Fibroblast of skin of right quadriceps (primary cell): ENCODE measurements at places on chromosomes 1 and 21.

DNA sequence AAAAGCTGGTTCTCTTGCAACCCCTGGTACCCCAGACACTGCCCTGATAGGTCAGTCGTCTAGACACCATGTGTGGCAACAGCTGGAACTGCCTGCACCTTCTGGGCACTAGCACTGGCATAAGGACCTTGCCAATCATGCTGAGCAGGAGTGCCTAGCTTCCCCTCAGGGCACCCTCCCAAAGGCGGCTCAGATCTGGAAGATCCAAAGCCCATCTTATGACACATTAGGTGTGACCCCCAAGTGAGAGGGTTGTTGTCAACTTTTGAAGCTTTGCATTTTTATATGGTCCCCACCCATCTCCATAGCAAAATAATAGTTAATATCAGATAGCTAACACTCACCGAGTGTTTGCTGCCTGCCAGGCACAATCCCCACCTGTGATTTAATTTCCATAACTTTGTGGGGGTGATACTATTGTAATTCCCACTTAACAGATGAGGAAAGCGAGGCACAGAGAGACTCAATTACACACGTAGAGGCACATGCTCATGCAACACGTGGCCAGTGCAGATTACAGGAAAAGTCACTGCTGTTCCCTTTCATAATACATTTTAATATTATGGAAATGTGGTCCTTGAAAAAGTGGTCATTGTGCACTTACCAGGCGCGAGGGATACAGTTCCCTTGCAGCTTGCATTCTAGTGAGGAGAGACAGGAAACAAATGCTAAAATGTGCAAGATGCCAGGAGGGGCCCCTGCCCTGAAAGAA, 25.8 kb downstream of the EXOC8 start:
- DNase-seq, result no peak

DNA sequence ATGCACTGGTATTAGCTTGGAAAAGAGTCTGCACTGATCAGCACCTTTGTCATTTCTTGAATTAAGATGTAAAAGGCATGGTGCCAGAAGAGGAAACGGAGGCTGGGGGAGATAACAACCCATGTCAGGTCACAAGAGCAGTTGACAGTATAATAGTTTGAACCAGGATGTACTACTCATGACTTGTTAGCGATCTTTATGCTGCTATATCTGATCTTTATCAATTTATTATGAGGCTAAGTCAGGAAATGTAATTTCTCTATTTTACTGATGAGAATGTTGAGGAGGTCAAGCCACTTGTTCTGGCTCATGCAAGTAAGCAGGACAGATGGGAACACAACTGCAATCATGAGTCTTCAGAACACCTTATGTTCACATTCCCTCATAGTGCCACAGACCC, 41.4 kb downstream of the RGS5 start:
- DNase-seq, result no peak

GRCh38 chr1:20936621-20937020, 149.5 kb upstream of the HP1BP3 start:
- no peak for DNase-seq

DNA sequence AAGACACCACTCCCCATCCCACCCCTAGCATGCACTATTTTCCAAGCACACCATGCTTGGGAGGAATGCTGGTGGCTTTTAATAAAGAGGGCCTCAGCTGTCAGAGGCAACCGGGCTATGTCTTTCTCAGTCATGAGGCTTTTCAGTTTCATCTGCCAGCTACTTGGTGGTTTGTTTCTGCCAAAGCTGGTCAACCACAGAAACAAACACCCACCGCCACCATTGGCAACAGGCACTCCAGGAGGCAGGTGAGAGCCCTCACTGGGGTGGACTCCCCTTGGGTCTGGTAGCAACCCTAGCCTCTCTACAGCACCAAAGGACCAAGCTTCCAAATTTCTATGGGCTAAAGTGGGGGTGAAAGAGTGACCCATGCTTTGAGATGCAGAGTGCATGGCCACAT, 54.3 kb upstream of the CD1D start:
- no peak for DNase-seq

GRCh38 chr1:247408100-247408499, 7.9 kb upstream of the NLRP3 start:
- no peak for DNase-seq

DNA sequence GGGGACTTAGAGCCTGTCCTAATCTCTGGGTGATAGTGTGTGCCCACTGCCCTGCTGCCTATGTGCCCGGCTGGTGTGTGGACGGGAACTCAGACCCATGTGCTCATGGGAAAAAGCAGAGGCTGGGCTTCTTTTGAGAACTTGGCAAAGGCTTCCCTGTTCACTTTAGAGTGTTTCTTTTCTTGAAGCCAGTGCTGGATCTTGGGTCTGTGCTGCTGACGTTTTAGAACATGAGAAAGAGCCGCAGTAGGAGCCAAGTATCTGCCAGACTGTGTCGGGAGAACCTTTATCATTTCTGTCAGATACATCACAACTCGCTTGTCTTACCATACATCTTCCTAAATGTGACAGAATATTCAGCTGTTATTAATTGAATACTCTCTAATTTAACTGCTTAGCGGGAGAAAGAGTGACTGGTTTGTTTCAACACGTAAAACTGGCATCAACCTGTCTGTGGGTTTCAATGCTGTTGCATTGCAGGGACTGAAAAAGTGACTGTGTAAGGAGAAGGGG, 195.2 kb downstream of the PBX1 start:
- peak; percentile 27 for DNase-seq

- peak; percentile 14 for DNase-seq
Observed at GRCh38 chr1:25727635-25728286, 72.2 kb upstream of the SELENON start.

DNA sequence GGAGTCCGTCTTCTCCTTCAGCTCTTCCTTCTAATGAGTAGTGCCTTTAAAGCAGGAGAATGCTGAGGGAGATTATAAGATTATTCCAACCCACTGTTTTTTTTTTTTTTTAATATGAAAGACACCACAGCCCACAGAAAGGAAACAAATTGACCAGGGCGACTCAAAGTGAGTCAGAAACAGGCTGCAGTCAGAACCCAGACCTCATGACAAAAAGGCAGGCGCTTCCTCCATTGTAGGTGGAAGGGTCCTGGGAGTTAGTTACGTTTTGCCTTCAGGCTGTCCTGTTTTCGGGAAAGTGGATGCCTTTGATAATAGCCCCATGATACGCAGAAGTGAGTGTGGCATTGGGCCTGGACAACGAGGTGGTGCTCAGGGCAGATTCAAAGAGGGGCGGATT, 21.0 kb downstream of the PLXNA2 start:
- peak; percentile 41 for DNase-seq

DNA sequence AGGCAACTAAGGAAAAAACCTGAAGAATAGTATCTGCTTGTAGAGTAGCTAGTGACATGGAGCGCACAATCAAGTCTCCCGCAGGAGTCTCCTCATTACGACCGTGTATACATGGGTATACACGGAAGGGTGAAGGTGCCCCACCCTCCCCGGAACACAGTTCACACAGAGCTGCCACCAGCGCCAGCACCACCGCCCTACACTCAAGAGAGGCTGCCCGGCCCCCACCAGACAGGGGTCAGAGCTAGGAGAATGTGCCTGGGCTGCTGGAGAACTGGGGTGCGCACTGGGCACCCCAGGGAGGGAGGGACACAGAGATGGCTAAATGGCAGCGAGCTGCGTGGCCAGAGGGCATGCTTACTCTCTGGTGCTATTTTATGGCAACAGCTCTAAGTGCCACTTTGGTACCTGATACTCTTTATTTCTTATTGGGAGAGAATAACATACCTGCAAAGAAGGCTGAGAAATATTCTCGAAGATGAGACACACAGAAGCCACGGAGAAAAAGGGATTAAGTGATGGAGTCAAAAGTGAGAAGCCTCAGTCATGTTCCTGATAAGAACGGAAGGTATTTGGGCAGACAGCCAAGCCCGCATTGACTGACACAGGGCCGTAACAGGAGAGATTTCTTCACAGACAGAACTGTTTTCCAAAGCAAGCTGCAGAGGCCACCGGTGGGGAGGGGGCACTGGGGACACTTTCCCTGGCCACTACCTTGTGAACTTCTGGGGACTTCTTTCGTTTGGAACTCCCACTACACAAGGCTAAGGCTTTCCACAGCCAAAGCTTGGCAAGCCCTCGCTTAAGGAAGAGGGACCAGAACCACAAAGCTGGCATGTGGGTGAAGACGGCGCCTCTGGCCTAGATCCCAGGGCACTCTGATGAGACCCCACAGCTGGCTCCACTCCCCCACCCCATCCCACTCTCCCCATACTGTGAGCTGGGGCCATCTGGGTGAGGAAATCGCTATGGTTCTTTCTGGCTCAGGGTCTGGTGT, 108.0 kb downstream of the PGBD5 start:
- DNase-seq, result no peak

GRCh38 chr1:204923201-204923600, 52.5 kb downstream of the NFASC start:
- DNase-seq, result no peak

- no peak for DNase-seq
Observed at GRCh38 chr1:199204231-199204630, 565.4 kb downstream of the PTPRC start.

DNA sequence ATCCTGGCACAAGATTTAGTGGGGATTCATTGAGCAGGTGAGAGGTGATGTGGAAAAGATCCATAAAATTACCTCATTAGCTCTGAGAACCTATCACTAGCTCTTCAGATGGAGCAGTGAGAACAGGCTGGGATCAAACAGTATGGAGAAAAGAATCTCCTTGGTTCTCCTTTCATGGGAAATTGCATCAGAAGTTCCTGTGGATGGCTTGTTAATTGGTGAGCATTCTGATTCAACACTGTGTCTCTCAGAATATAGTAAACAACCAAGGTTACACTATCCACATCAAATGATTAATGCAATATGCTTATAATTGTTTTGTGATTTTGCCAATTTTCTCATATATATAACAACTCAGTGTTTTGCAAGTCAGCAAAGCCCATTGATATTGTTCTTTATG, 8.3 kb upstream of the CD55 start:
- peak; percentile 55 for DNase-seq

- DNase-seq, result no peak
Observed at GRCh38 chr21:38268864-38269575, 12.2 kb downstream of the KCNJ15 start.

DNA sequence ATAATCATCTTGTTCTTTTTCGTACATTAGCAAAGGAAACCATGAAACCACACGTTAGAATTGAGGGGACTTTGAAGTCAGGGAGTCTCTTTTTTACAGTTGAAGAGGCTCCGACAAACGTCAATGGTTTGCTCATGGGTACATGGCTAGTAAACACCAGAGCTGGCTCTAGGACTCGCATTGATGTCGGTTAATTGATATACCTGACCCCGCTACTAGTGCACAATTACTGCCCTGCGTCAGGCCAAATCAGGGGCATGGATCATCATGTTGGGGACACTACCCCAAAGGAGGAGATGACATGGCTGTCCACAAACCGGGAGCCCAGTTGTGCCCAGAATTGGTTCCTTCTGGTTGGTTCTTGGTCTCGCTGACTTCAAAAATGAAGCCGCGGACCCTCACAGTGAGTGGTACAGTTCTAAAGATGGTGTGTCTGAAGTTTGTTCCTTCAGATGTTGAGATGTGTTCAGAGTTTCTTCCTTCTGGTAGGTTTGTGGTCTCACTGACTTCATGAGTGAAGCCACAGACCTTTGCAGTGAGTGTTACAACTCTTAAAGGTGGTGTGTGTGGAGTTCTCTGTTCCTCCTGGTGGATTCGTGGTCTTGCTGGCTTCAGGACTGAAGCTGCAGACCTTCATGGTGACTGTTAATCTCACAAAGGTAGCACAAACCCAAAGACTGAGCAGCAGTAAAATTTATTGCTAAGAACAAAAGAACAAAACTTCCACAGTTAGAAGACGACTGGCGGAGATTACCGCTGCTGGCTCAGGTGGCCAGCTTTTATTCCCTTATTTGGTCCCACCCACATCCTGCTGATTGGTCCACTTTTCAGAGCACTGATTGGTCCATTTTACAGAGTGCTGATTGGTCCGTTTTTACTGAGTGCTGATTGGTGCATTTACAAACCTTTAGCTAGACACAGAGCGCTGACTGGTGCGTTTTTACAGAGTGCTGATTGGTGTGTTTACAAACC, 126.9 kb upstream of the ERRFI1 start:
- DNase-seq, result no peak

DNA sequence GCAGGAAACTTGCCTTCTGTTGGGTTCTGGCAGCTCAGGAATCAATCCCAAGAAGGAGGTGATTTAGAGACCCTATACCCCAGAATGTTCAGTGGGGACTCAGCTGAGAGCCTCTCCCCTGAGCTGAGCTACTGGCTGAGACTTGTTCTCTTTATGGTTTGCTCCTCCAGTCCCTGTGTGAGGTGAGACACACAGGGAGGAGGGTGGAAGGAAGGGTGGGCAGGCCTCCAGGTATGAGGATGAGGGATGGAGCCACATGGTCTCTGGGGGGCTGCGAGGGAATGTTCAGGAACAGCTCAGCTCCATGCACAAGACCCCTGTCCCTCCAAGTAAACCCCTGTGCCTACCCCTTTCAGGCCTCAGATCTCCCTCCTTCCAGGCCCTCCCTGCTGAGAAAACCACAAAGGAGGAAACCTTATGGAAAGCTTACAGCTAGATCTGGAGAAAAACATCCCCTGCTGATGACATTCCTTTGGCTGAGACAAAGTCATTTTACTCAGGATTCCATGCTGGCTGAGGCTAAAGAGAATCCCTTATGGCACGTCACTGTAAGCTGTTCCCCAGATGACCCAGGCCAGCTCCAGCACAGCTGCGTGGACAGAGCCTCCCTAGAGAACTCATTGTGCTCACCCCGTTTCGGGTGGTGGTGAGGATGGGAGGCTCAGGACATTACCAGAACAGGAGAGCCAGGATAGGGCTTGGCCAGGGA, 91.5 kb upstream of the IPO9 start:
- DNase-seq, result peak; percentile 92

DNA sequence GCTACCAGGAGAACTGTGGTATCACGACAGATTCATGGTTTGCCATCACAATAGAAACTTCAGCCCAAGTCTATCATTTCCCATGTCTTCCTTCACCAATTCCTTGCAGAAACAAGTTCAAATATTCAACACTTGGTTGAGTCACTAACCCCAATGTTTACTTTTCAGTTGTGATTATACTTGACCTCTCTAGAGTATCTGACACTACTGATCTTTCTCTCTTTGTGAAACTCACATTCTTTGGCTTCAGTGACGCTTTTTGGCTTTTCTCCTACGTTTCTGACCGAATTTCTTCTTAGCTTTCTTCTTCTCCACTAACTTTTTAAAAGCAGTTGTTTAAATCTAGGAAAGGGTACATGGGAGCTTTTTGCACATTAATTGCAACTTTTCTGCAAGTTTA, 48.8 kb upstream of the HMGB4 start:
- peak; percentile 65 for DNase-seq
